ENCODE measurements at places on chromosomes 5 and 9.

- DNase-seq, result no peak
Observed at GRCh38 chr9:89888677-89889076, 283.9 kb downstream of the GADD45G start.

DNA sequence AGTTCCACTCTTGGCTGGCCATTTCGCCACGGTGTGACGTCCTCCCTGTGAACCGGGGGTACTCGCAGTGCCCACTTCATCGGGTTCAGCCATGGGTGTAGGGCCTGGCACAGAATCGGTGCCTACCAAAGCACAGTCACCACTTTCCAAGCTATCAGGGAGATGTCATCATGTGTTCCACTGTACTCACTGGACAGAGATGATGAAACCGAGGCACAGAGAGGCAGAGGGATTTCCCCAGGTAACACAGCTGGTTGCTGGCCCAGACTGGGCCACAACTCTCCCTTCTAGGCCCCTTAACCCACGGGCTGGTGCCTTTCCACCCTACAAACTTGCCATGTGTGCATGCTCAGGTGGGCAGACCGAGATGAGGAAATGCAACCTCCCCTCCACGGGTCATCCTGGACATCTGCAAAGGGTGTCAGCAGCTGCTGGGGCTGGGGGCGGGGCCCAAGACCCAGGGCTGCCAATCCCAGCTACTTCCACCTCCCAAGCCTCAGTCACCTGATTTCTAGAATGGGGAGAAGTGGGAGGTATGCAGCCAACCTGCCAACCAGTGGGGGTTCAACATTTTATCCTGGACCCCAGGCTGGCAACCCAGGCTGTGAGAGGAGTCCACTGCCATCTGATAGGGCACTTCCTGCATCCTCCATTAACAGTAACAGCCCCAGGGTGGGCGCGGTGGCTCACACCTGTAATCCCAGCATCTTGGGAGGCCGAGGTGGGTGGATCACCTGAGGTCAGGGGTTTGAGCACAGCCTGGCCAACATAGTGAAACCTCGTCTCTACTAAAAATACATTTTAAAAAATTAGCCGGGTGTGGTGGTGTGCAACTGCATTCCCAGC lies 893 bp upstream of the SH2D3C start:
- DNase-seq, result peak; percentile 79

DNA sequence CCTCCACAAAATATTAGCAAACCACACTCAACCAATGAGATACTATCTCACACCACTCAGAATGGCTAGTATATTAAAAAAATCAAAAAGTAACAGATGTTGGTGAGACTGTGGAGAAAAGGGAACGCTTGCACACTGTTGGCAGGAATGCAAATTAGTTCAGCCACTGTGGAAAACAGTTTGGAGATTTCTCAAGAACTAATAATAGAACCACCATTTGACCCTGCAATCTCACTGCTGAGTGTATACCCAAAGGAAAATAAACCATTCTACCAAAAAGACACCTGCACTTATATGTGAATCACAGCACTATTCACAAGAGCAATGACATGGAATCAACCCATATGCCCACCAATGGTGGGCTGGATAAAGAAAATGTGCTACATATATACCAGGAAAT lies 393.5 kb downstream of the PDE4D start:
- DNase-seq, result no peak

- no peak for DNase-seq
Observed at GRCh38 chr5:174493530-174493929, 230.9 kb upstream of the MSX2 start.

GRCh38 chr9:81543695-81544094 lies 145.7 kb downstream of the TLE1 start:
- DNase-seq, result no peak

DNA sequence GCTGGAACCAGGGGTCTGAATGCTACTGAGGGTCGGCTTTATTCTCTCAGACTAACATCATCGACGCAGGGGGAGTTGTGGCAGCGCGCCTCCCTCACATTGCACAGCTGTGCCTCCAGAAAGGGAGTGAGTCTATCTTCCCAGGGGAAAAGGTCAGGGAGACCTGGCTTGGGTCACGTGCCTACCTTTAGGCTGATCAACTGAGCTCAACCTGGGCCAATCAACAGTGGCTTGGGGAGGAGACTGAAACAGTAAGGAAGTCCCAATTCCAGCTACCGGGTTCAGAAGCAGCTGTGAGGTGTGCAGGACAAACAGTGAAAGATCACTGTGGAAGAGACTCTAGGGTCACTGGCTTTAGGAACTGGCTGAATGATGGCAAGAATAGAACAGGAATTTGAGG lies 14.3 kb downstream of the SNX30 start:
- no peak for DNase-seq

- peak; percentile 68 for DNase-seq
Observed at GRCh38 chr5:56838409-56839039, 23.2 kb downstream of the MAP3K1 start.

GRCh38 chr5:108418197-108418596 lies 36.3 kb upstream of the FBXL17 start:
- no peak for DNase-seq

DNA sequence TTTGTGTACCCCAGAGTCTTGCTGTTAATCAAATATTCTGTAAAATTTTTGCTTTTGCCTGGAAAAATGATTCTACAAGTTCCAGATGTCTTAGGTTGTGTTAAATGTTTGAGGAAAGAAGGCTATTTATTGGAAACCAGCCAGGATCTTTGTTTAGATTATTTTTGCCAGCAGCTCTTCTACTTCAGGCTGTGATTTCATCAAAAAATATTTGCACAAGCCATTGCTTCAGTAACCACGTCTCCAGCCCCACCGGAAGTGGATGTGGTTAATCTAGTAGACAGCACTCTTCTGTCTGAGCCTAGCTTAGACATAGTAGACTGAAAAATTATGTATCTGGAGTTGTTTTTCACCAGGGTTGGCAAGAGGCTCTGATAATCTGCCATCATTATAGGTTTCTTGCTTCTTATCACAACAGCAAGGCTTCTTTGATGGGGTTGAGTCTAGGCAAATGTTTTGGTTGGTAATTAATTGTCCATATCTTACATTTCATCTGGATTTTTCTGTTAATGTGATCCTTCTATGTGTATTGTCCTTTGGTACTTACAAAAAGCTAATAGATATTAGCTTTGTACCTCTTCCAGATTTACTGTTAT lies 17.1 kb downstream of the KCTD16 start:
- DNase-seq, result peak; percentile 93

DNA sequence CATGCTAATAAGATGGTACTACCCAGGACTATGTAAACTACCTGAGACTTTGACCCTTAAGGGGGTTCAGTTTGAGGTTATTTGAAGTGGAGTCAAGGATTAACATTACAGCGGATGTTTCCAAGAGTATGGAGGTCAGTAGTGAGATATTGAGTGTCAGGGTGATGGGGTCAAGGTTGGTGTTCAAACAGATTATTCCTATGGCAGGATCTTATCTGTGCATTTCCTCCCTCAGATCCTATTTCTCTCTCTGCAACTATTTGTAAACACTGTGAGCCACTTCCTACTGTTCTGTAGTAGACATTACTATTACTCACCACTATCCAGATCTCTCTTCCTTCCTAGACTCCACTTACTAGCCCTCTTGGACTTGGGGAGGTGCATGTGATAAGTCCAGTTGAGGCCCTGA lies 54.0 kb upstream of the STOM start:
- DNase-seq, result no peak

- no peak for DNase-seq
Observed at GRCh38 chr5:31396611-31397295, 135.1 kb downstream of the DROSHA start.

DNA sequence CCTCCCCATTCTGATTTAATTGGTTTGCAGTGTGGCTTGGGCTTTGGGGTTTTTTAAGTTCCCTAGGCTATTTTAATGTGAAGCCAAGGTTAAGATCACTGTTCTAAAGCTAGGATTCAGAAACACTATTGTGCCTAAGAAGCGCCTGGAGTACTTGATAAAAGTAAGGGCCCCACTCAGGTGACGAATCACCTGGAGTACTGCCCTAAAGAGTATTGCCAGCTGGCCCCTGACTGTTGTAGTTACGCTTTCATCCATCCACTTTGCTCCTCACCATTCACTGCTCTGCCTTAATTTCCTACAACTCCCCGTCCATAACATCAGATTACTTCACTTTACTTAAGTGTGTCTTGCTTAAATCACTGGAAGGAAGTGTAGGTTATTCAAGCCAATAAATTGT lies 119.3 kb downstream of the CD180 start:
- DNase-seq, result no peak

GRCh38 chr9:90929626-90930025 lies 128.0 kb downstream of the SYK start:
- DNase-seq, result no peak

- no peak for DNase-seq
Observed at GRCh38 chr5:177049285-177049684, 26.8 kb downstream of the ZNF346 start.

GRCh38 chr5:159800131-159800840 lies 116.0 kb upstream of the ADRA1B start:
- no peak for DNase-seq

DNA sequence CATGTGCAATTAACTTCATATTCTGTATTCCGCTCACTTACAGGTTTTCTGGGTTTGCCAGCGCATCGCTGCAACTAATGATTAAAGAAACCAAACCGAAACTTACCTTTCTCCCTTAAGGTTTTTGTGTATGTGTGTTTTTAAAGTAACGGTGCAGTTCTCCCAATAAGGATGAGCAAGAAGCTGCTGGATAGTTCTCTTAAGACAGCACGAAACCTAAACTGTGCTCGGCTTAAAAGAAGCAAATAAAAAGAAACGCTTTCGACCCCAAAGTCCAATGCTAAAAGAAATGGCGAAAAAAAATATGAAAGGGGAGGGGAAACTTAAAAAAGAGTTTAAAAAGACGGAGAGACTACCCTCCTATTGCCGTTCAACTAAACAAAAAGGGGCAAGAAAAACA lies 340 bp downstream of the ELAVL2 start:
- DNase-seq, result no peak
